ENCODE measurements at places on chromosomes 5 and 9.

DNA sequence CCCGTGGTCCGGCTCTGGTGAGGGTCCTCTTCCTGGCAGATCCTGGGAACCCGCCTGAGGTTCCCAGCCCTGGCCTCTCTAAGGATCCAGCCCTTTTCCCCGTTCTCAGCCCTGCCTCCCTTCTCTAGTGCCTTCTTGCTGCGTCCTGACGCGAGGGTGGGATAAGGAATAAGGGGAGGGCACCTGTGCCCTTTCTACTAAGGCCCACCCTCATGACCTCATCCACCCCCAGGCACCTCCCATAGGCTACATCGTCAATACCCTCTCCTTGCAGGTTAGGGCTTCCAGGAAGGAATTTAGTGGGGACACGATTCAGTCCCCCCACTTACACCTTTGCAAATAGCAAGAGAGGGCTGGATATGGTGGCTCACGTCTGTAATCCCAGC is 10.7 kb upstream of the DIPK1B start:
- no peak for DNase-seq

GRCh38 chr5:121144764-121145163 is 680.7 kb downstream of the PRR16 start:
- no peak for DNase-seq

- peak; percentile 82 for DNase-seq
These were observed 40.4 kb downstream of the ZDHHC21 start for GRCh38 chr9:14652729-14653377.

GRCh38 chr5:37882636-37883035 is 42.8 kb upstream of the GDNF start:
- no peak for DNase-seq

DNA sequence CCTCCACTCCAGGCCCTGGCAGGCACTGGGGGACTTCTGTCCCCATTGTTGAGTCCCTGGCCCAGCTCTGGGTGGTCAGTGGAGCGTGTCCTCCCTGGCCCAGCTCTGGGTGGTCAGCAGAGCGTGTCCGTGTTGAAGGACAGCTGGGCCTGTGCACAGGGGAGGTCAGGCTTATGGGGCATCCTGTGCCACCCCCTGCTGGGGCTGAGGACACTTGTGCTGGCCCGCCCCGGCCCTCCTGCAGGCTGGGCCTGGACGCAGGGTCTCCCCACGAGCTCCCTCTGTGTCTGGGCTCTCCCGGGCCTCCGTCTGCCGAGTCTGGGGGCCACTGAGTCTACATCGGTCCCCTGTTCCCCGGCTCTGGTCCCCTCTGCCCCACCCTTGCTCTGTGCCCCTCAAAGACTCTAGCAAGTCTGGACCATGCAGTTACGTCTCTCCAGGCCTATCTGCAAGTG is 11.5 kb upstream of the CLIC3 start:
- no peak for DNase-seq

- no peak for DNase-seq
These were observed 5.6 kb downstream of the PRDM12 start for GRCh38 chr9:130669965-130670364.

DNA sequence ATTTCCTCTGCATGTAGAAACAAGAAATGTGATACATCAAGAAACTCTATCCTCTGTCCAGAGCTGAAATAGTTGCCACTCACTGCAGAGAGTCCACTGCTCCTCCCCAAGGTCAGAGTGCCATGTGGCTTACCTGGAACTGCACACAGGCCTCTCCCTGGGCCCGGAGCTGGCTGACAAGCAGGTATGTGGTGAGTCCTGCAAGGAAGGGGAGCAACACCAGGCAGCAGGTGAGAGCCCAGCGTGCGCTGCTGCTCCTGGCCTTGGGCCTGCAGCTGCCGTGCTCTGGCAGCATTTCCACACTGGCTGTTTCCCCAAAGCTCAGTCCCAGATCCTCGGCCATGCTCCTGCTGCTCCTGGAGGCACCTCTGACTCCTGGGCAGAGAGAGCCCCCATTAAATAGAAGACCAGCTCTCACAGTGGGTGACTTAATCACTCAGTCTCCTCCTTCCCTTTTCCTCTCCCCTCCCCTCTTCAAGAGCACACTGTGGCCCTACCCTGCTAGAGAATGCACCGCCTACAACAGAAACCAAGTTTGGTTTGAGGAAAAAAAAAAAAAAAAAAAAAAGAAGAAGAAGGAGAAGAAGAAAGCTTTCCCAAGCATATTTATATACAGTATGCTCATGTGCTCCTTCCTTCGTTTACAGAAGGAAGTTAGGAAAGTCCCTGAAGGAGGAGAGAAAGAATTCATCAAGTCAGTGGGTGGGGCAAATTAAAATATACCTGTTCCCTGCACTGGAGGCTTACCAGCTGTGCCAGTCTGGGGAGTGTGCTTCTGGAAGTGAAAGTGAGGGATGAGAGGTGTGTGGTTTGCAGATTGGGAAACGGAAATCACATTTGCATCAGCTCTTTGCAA is at the start of gene TNFSF15:
Gene TNFSF15 (minus strand): TSS at position 370 of the 856 bp plus-strand sequence. CDS start 27 bp downstream, at position 343.
- peak; percentile 18 for DNase-seq

DNA sequence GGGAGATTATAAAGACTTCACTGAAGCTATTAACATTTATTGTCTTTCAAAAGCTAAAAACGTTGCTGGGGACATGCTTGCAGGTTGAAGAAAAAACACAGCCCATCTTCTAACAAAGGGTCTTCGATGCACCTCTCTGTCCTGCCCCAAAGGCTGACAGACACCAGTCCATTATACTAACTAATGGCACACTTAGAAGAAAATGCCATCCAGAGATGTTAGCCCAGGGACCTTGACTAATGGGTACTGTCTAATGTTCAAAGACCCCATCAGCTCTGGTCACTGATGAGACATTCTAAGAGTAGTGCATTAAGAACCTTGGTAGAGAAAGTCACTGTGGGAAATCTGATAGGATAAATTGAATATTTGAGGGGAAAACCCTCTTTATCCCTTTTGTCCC is 124.9 kb downstream of the EBF1 start:
- no peak for DNase-seq

- no peak for DNase-seq
These were observed 550 bp downstream of the CORO2A start for GRCh38 chr9:98191671-98192502.

- DNase-seq = no peak
These were observed 17.9 kb downstream of the TMEM245 start for GRCh38 chr9:109101810-109102209.

DNA sequence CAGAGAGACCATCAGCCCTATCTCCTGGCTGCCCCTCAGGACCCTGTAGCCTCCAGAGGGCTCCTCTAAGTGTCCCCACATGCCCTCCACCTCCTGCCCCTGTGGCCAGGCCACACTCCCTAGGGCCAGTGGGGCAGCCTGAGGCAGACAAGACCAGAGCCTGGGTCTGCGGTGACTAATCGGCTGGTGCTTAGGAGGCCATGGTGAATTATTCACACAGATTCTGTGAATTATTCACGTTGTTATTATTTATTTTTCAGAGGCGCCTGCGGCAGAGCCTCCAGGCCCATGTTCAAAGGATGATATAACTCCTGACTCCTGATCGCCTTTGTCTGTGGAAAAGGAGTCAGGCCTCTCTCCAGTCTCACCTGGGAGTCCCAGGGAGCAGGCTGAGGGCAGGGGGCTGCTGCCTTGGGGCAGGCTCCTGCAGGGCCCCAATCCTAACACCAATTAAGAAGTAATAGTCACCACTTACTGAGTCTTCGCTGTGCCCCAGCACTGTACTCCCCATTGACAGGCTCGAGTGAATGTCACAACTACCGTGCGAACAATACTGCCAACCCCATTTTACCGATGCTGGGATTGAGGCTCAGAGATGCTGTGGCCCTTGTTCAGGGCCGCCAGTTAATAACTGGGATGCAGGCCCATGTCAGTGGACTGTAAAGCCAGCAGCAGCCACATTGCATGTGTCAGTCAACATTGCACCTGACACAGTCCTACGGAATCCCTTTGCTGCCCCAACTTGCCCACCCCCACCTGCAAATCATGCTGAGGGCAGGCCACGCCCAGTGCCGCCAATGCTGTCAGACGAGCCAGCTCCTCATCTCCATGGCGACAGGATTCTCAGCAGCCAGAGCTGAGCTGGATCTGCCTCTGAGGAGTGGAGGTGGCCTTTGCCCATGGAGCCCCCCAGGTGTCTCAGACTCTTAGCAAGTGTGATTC is 94.9 kb downstream of the PCDH1 start:
- no peak for DNase-seq

GRCh38 chr9:134046894-134047681 is 20.7 kb downstream of the BRD3 start:
- no peak for DNase-seq

- DNase-seq = no peak
These were observed 4.7 kb upstream of the GCNT1 start for GRCh38 chr9:76454311-76454710.

- DNase-seq = no peak
These were observed 9.0 kb downstream of the CKMT2 start for GRCh38 chr5:81241961-81242648.

DNA sequence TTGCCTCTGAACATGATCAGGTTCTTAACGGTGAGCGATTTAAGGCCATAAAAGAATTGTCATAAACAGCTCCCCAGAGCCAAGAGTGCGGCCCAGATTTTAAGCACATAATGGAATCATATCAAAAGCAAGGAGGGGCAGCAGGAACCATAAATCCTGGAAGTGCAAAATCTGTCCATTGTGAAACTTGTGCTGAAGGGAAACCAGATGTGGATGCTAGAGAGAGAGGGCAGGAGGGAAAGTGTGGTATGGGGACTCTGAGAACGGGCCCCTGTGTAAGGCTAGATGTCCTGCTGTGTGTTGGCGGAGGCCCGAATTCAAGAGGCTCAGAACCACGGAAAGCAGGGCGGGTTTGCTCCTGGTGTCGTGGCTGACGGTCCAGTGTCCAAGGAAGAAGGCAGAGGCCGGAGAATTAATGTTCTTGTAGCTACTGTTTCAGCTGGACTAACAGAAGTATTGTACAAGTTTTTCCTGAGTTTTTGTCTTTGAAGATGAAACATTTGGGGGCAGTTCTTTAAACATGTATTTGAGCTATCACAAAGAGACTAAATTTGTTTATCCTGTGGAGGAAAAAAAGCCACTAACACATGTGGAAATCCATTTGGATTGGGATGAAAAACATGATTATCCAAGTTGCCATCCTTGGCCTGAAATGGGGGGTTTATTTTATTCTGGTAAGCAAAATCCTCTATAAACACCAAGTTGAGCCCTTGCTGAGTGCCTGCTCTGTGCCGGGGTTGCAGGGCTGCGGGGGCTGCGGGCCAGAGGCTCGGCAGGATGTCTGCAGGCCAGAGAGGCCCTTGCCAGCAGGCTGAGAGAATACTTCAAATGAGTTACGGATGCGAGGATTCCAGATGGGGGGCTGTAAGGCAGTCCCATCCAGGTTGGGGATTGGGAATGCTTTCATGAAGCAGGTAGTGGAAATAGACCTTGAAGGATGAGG is 9.2 kb upstream of the CXCL14 start:
- DNase-seq = no peak

GRCh38 chr5:35855187-35855586 is 1.5 kb upstream of the IL7R start:
- DNase-seq = no peak

DNA sequence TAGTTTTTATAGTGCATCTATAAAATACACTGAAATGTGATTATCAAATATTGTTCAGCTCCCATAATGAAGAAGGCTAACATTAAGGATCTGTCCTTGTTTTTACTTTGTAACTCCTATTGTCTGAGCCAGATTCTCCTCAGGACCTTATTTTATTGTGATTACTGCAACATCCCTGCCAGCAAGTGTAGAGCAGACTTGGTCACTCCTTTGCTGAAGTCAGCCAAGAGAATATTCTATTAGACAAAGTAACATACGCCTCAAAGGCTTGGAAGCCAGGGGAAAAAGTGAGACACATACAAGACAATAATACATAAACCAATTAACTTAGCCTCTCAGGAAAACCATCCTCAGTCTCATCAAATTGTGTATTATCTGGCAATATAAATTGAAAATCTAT is 269.6 kb downstream of the ARL15 start:
- no peak for DNase-seq

DNA sequence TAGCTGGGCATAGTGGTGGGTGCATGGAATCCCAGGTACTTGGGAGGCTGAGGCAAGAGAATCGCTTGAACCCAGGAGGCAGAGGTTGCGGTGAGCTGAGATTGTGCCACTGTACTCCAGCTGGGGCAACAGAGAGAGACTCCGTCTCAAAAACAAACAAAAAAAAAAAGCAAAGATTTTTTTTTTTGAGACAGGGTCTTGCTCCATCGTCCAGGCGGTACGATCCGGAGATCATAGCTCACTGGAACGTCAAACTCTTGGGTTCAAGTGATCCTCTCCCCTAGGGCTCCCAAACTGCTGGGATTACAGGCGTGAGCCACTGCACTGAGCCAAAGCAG is 37.6 kb downstream of the ABCA1 start:
- no peak for DNase-seq

DNA sequence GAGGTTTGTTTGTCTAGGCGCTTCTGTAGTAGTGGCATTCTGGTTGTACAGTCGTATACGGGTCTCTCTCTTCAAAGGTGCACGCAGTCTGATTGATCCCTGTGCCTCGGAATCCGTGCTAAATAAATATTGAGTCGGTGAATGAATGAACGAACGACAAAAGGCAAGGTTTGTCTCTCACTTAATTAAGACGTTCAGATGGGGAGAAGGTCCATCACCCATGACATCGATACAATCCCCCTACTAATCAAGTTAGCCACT is 500 bp upstream of the CREBRF start:
- no peak for DNase-seq

GRCh38 chr5:8135742-8136141 is 266.8 kb downstream of the MTRR start:
- no peak for DNase-seq
